Right ventricle myocardium inferior (tissue), 1 donor: ENCODE measurements at places on chromosomes 2 and 18. TPM values are rescaled to one million over a fixed set of nuclear protein-coding genes. Genes with fewer than 3 reads are reported as not detected.

DNA sequence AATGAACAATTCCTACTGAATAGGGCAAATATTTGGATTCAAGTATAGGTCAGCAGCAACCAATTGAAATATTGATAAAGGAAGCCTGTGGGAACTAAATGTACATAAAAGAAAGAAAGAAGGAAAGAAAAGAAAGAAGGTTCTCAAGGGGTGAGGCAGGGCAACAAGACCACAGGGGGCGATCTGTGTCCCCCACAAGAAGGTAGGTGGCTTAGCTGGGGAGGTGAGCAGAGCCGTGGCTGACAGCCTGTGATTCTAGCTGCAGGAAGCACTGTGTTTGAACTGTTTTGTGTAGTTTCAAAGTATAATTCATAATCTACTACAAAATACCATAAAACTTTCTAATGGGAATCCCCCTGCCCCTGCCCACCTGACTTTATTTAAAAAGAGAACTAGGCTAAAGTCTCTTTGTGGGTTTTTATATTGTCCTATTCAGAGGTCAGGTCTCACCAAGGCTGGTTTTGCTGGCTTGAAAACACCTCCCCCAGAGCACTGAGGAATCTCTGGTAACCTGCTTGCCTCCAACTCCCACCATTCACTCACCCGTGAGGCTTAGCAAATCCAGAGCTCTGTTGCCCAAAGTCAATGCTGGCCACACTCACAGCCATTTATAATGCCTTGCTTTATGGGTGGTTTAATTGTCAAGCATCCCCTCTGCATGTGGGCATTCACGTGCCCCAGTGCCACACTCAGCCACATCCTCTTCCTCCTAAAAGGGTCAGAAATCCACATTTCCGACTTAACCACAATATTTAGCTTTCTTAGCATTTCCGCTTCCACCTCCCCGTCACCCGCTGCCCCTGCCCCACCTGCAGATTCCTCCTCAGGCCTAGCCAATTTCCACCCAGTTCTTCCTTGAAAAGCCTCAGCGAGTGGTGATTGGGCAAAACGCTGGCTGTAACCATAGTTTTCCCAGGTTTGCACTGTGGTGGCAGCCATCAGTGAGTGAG, 36.4 kb upstream of the LMAN1 start:
- DNase-seq, result no peak

- peak; percentile 83 for DNase-seq
Observed at GRCh38 chr2:217887841-217888701, 114.7 kb downstream of the TNS1 start.

The TMEFF2 gene
- 0.11 TPM for total RNA-seq

The CREG2 gene
- total RNA-seq, result not detected

DNA sequence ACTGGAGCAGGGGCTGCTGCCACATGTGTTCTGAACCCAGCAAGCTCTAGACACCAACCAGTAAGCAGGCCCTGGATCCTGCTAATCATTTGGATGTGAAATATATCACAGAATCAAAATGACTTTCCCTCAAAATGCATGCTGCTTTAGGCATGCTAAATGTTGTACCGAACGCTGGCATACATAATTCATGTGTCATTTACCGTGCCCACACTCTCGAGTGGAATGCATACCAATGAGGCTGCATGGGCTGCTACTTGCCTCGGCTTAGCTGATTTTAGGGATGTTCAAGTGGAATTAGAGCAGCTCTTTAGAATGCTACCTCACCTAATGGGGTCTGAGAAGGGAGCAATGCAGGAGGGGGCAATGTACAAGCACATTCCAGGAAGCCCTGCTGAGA, 509.6 kb upstream of the RAB6C start:
- DNase-seq, result no peak

GRCh38 chr2:234267534-234267933, 217.0 kb downstream of the SPP2 start:
- no peak for DNase-seq

DNA sequence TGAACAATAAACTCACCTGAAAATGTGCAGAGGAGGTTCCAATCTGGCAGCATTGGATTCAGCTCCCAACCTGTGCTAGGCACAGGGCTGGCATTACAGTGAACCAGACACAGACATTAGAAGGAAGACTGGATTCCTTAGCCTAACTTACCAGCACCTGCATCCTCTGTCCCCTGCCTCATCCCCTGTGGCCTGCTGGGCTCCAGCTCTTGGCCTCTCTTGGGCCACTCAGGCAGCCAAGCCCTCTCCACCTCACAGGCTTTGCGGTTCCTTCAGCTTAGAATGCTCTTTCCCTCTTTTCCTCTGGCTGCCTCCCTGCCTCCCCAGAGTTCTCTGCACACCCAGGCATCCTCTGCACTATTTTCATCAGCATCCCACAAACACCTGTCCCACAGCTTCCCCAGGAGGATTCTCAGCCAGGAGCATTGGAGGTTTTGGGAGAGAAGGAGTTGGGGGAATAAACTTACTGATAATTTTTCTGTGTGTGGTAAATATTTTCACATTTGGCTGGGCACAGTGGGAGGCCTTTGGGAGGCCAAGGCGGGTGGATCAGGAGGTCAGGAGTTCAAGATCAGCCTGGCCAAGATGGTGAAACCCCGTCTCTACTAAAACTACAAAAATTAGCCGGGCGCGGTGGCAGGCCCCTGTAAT, 132.0 kb downstream of the INHBB start:
- DNase-seq, result no peak

DNA sequence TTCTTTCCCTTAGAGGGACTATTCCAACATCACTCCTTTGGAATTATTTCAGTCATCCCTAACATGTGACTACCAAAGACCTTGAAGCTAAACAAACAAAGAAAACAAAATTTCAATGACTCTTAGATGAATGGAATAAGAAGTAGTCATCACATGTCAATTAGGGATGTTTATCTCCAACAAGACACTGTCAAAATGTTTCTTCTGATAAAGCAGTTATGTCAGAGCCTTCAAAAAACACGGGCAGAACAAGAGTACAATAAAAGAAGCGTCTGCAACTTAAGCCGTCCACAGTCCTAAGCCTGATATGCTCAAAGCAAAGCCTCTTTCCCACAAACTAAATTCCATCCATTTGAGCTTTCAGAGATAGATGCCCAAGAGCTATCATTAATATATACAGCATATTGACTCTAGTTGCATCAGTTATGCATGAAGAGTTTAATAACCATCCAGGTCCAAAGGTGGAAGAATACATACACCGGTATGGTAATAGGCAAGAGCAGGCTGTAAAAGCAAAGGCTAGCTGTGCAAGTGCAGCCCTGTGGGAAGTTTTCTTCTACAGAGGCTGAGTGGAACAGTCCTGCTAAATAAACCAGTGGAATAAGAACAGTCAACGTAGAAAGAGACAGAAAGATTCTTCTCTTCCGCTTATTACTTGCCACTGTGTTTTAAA, 98.1 kb downstream of the ICA1L start:
- DNase-seq, result no peak

DNA sequence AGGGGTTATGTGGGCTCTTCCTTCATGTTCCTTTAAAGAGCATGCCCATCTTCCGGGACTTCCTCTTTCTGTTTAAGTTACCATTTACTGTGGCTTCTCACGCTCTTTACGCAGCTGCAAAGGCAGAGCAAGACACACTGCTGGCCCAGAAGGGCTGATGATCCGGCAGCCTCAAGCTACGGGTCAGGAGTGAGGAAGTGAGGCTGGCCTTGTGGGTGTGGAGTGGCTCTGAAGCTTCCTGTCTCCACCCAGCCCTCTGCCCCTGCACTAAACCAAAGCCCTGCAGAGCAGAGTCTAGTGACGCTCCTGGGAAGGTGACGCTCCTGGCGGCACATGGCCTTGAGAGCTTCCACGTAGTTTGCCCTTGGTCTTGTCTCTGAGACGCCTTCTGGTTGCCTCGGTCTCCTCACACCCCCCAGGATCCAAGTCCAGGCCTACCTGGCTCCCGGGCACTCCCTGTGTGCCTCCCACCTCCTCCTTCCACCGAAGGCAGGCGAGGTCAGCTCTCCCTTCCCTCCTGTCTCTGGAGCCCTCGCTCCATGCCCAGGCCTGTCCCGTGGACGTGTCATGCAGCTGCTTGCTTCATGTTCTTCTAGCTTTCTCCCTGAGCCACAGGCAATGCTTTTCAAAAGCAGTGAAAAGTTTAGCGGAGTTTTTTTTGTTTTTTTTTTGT, 50.3 kb downstream of the ARL4C start:
- DNase-seq, result peak; percentile 85

The LOXL3 gene
- 4.8 TPM for total RNA-seq

The FAP gene
- 0.62 TPM for total RNA-seq

GRCh38 chr2:31231571-31232302, 2.2 kb upstream of the EHD3 start:
- DNase-seq, result no peak

DNA sequence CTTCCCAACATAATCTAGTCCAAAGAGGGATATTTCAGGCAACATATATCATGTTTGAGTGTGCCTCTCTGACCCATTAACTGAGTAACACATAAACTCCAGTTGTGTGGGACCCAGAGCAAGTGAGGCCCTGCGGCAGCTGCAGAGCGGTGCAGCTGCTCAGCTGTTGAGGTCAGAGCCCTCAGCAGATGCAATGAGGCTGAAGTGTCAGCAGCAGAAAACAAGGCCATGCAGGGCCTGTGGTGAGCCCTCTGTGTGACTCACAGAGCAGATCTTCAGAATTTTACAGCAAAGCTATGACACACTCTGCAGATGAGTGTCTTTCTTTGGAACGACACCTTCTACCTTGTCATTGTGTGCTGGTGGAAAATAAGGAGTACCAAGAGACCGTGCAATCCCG, 168.5 kb downstream of the CBLN2 start:
- no peak for DNase-seq

The IL36B gene
- total RNA-seq, result not detected

The RBM43 gene
- total RNA-seq, result 2.1 TPM

GRCh38 chr2:9315280-9315847, 108.0 kb downstream of the ITGB1BP1 start:
- DNase-seq, result no peak

DNA sequence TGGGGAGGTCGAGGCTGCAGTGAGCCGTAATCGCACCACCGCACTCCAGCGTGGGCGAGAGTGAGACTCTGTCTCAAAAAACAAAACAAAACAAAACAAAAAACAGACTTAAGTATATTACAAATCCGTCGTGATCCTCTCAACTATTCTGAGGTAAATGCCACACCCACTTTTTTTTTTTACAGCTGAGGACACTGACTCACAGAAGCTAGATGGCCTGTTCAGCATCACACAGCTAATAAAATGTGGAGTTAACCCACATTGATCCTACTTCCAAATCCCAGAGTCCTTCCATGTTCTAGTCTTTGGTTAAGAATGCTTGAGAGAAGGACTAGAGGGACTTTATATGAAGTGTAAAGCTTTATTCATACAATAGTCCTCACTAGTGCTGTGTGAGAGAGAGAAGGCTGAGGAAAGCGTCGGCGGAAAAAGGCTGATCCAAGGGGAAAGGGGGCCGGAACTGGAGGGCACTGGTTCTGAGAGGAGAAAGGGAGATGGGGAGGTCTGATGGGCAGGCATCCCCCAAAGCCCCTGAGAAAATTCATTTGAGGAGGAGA, 627 bp downstream of the RNF25 start:
- no peak for DNase-seq

The SERPINB10 gene
- total RNA-seq, result not detected

The LRP1B gene
- total RNA-seq, result not detected

- no peak for DNase-seq
Observed at GRCh38 chr18:57798713-57799373, 4.3 kb downstream of the ATP8B1 start.

DNA sequence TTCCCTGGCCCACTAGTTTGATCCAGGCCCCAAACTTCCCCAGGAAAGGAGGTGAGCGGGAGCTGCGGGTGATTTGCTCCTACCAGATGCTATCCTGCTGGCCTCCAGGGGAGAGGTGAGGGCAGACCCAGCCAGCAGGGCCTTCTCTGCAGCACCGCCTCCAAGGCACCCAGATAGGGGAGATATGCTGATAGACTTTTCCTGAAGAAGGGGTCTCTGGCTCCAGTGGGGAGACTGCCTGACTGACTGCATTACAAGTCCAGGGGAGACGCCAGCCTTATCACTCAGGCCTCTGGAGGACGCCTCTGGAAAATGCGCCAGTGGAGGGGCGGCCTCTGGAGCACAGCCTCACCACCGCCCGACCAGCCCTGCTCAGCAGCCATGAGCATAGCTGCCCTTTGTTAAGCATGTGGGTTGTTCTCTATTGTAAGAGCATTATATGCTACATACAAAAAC, 60.6 kb upstream of the SMAD7 start:
- peak; percentile 13 for DNase-seq

The KCNG2 gene
- total RNA-seq, result not detected

The NFATC1 gene
- total RNA-seq, result 18.5 TPM

The PLGLB1 gene
- 1.4 TPM for total RNA-seq

- DNase-seq, result no peak
Observed at GRCh38 chr2:231222318-231223000, 24.0 kb downstream of the ARMC9 start.

DNA sequence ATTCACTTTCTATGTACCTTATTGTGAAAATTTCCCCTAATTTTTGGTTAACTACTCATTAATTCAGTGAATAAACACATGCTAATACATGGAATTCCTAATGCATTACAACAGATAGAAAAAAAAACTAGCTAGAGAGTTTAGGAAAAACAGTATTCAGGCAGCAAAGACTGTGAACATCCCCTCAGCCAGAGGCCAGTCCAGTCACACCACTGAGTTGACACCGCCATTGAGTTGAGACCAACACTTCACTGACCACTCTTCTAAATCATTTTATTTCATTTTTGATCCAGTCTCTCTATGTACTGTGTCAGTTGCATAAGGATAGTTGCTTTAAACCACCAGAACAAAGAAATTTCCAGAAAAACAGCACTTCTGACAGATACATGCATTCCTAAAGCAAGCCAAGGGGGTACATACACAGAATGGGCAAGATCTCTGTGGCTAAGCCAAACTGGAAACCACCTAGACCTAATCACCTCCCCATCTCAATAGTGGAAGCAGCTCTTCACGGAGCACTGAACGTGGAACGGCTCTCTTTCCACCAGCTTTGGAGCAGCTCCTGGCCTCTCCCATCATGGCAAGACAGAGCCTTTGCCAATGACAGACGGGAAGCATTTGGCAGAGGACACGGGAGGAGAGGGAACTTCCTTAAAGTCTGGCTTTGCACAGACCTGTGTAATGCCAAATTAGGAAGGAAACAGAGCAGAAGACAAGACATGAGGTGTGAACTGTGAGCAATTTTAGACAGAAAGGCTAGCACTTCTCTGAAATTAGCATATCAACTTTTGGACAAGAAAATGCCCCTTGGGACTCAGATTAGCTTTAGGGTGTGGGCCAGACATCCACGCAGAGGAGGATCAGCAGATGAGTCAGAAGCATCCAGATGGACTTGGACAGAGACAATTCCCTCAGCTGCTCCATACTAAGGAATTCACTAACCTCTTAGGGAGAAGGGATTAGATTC, 36.4 kb downstream of the CACNB4 start:
- no peak for DNase-seq

GRCh38 chr2:194363878-194364277, 1293.1 kb upstream of the SLC39A10 start:
- no peak for DNase-seq
